ENCODE measurements at places on chromosomes 1 and 21.

GRCh38 chr1:33261344-33261743 is 5.1 kb downstream of the ZNF362 start:
- no peak for DNase-seq

GRCh38 chr21:44994695-44995342 is 55.0 kb downstream of the SLX9 start:
- DNase-seq: no peak

DNA sequence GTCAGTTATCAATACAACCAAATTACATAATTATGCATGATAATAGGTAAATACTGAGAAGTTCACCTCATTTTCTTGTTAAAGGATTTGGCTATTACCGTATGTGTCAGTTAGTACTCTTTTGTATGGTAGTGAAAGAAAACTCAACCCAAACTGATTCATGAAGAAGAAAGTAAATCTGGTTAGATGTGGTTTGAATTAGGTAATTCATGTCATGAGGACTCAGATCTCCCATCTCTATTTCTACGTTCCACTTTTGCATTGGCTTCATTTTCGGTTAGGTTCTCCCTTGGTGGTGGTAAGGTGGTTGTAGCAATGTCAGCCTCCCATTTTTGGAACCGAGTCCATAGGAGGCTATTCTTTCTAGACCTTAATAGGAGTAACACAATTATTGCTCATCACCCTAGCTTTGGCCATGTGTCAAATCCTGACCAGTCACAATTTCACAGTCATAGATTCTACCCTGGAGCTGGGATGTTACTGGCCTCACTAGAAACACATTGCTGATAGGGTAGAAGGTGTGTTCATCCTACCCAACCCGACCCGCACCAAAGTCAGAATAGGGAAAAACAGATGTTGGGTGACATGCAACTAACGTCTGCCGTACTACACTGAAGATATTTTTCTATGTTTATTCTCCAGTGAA is 97.6 kb downstream of the OSBPL9 start:
- no peak for DNase-seq

DNA sequence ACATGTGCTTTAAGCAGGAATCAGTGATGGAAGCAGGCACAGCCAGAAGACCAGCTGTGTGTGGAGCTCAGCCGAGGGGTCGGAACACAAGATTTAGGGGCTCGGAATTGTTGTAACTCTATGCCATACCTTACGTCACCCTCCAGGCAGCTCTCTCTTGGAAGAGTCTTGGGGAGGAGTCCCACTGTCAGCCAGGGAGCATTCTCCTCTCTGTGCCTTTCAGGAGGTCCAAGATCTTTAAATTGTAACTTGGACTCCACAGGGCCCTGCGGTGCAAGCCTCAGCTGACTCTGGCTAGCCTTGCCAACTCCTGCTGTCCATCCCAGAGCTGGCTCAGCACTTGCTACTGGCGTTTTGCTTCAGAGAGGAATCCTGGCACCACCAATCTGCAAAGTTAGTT is 26.4 kb upstream of the ROR1 start:
- DNase-seq: no peak

GRCh38 chr1:47574451-47575165 is 136.8 kb downstream of the FOXD2 start:
- no peak for DNase-seq

- DNase-seq: no peak
Measured at GRCh38 chr1:202553560-202554038, 156.7 kb downstream of the SYT2 start.

GRCh38 chr1:227747948-227748495 is 12.8 kb downstream of the SNAP47 start:
- DNase-seq: no peak

GRCh38 chr1:223771814-223772770 is 59.8 kb downstream of the CAPN2 start:
- DNase-seq: peak; percentile 47

GRCh38 chr1:156760092-156760795 is 7.1 kb upstream of the PRCC start:
- DNase-seq: no peak

GRCh38 chr1:65180977-65181376 is 33.0 kb downstream of the AK4 start:
- no peak for DNase-seq

DNA sequence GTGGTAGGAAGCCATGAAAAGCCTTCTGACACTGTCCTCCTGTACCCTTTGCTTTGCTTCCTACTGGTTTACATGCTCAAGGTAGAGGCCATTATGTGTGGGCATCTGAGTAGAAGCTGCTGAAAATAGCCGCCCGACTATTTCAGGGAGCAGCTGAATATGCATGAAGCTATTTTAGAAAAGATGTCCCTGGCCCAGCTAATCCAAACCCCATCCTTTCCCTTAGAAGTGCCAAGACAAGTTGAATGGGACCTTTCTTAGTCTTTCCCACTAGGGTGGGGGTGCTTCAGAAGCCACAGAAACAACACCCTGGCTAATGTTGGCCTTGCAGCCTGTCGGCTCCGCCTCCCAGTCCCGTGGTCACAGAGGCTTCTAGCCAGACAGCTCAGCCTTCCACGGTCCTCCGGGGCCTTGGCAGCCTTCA is 205.1 kb upstream of the EDN2 start:
- DNase-seq: no peak

GRCh38 chr1:54809496-54810074 is 8.5 kb upstream of the TTC22 start:
- DNase-seq: peak; percentile 30

DNA sequence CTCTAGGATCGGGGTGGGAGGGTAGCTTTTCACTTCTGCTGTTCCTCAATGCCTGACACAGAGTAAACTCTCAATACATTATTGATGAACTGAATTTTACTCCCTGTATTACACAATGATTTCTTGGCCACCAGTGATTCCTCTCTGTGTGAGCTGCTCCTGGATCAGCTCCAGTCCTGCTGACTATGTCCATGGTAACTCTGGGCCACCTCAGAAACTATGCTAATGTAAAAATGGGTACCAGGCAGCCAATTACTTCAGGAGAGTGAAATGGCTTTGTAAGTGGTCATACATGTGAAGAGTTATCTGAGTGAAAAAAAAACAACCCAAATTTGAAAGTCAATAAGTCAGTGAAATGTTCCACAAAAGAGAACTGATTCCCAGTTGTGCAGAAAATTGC is 311.0 kb downstream of the KCNH1 start:
- no peak for DNase-seq

- DNase-seq: peak; percentile 36
Measured at GRCh38 chr1:53627031-53627430, 111.9 kb downstream of the GLIS1 start.

DNA sequence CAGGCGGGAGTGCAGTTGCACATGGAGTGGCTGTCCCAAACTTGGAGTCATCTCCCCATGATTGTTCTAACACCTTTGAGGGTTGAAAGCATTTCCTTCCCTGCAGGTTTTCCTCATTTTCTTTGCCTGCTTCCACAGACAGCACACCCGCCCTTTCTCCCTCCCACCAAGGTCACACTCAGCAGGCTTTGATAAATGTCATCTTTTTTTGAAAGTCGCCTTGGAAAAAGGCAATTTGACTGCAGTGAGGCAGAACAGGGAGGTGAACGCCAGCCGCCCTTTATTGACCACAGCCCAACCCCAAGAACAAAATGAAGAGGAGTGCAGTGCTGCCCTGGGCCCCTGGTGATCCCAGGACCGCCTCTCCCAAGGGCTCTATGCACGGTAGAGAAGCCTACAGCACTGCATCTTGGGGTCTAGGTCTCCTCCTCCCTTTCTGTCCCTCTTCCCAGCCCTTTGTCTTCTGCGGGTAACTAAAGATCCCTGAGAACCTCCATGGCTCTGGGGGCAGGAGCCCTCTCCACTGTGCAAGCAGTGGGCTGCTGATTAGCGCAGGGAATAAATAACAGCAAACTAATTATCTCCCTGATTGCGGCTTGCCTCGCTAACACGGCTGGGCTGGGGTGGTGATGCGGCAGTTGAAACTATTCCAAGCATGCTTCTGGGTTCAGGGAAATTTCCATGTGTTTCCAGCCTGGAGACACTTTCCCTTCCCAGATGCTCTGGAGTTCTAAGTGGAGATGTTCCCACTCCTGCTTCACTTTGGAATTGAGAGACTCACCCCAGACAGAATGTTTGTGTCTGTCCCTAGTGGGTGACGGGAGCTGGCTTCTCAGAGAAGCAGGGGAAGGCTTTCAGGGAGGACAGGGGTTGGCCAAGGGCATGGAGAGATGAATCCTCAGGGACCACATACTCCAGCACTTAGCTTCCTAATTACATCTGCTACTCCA is 11.8 kb upstream of the AMIGO1 start:
- no peak for DNase-seq

- no peak for DNase-seq
Measured at GRCh38 chr1:115277276-115277675, 60.8 kb downstream of the NGF start.

DNA sequence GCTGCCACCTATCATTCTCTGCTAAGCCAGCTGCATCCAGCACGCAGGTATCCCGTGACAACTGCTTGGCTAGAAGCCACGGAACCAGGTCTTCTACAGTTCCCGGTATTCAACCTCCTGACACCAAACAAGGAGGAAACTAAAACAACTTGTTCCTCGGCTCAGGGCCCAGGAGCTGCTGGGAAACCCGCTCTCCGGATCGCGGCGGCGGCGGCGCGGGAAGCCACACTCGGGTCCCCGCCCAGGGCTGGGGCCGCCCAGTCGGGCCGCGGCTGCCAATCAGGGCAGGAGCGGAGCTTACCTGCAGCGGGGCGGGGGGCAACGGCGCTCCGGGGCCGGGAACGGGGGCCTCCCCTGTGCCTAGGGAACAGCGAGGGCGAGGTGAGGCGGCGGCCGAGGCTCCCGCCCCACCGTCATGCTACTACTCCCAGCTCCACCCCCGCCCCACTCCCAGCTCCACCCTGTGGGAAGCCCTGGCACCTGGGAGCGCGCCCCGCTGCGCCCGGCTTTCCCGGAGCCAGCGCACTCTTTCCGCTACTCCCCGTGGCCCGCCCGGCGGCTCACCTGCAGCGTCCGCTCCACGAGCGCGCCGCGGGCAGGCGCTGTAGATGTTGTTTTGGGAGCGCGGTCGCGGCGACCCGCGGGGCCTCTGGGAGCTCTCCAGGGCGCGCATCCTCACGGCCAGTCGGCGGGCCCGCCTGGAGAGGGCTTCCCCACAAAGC is 12.1 kb downstream of the IL24 start:
- peak; percentile 69 for DNase-seq

GRCh38 chr1:203072002-203072602 is 13.7 kb downstream of the MYOG start:
- DNase-seq: no peak

DNA sequence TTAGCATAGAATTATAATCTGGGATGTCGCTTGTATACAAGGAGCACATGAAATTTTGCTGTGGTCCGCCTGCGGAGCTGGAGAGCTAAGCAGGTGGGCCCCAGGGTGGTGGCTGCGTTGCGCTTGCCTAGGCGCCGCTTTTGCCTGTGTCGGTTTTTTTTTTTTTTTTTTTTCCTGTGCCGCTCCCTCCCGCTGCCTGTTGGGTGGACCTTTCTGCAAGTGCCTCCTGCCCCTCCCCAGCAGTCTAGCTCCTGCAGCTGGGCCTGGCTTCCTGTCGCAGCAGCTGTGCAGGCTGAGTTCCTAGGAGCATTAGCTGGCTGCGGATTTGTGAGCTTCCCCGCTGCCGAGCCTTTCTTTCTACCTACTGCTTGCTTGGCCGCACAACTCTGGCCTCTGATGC is 20.6 kb downstream of the PYHIN1 start:
- DNase-seq: peak; percentile 78

- DNase-seq: no peak
Measured at GRCh38 chr1:41560496-41560895, 76.0 kb upstream of the EDN2 start.

DNA sequence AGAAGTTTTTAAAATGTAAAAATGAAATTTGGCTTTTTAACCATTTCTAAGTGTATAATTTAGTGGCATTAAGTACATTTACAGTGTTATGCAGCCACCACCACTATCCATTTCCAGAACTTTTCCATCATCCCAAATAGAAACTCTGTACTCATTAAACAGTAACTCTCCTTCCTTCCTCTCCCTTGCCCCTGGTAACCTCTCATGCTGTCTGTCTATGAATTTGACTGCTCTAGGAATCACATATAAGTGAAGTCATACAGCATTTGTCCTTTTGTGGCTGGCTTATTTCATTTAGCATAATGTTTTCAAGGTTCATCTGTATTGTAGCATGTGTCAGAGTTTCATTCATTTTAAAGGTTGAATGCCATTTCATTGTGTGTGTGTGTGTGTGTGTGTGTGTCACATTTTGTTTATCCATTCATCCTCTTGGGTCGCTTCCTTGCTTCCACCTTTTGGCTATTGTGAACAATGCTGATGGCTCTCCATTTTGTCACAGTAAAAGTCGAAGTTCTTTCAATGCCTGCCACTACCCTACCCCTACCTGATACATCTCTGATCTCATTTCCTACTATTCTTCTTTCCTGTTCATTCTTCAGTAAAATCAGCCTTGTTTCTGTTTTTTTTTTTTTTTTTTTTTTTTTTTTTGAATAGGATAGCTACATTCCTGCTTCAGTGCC is 45.3 kb downstream of the F3 start:
- DNase-seq: no peak

GRCh38 chr1:230629511-230629910 is 12.8 kb upstream of the COG2 start:
- DNase-seq: no peak

DNA sequence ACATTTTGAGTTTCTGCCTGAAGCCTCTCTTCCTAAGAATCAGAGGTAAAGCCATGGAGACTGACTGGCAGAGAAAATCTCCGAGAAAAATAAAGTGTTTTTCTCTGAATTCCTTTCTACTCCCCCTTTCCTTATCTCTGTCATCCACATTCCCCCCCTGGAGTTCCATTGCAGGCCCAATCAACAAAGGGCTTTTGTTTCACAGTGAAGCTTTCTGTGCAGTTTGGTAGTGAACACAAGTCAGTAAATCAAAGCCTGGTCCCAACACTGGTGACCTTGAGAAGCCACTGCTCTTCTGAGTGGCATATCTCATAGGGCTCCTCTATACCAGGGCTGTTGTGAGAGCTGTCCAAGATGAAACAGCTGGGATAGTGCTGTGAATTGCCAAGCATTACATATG is 228.4 kb downstream of the SEC16B start:
- DNase-seq: no peak

- no peak for DNase-seq
Measured at GRCh38 chr1:192951691-192952460, 107.3 kb downstream of the UCHL5 start.

- DNase-seq: no peak
Measured at GRCh38 chr1:215970406-215970805, 403.3 kb downstream of the KCTD3 start.

DNA sequence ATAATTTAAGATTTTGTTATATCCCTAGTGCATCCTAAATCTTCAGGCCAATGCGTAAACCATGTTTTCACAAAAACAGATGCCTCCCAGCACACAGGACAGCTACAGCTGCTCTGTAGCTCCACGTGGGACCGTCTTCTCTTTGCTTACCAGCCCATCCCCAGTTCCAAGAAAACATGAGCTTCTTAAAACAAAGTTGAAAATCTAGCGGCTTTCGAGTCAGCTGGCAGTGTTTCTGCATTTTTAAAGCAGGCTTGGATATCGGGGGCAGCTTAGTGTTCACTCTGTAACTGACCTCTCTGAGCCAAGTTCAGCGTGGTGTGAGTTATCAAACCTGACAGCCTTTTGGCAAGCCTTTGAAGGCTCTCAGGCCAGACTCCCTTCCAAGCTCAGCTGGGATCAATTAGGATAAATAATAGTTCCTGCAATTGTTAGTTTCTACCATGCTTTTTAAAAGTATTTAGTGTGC is 881.5 kb downstream of the LTN1 start:
- DNase-seq: no peak

GRCh38 chr1:84089867-84090266 is 54.2 kb upstream of the PRKACB start:
- DNase-seq: no peak
